IMR-90 (cell line): ENCODE measurements at places on chromosomes 12 and 14. TPM values are rescaled to one million over a fixed set of nuclear protein-coding genes. Genes with fewer than 3 reads are reported as not detected.

- peak; percentile 32 for DNase-seq
These were observed 96.5 kb downstream of the FOXN3 start for GRCh38 chr14:89320381-89321000.

DNA sequence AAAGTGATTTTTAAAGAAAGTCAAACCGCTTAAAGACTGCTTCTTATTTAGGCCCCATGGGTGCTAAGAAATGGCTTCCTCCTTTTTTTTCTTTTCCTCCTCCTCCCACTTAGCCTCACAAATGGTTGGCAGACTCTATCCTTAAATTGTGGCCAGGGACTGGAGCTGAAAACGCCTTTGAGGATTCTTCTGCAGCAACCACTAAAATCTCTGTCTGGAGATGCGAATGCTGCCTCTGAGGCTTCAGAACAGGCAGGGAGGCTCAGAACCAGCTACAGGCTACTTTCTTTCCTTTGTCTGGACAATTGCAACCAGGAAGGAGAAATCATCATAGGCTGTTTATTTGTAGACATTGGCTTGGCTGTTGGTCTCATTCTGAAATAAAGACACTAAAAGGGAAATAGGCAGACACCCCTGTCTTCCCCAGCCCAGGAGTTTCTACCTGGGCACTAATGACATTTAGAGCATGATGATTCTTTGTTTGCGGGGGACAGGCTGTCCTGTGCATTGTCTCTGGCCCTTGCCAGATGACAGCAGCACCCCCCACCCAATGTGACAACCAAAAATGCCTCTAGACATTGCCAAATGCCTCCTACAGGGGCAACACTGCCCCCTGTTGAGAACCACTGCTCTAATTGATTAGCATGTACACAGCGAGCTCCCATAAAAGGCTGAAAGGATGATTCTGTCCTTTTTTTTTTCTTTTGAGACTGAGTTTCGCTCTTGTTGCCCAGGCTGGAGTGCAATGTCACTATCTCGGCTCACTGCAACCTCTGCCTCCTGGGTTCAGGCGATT lies 50.3 kb downstream of the MAP1LC3B2 start:
- no peak for DNase-seq

DNA sequence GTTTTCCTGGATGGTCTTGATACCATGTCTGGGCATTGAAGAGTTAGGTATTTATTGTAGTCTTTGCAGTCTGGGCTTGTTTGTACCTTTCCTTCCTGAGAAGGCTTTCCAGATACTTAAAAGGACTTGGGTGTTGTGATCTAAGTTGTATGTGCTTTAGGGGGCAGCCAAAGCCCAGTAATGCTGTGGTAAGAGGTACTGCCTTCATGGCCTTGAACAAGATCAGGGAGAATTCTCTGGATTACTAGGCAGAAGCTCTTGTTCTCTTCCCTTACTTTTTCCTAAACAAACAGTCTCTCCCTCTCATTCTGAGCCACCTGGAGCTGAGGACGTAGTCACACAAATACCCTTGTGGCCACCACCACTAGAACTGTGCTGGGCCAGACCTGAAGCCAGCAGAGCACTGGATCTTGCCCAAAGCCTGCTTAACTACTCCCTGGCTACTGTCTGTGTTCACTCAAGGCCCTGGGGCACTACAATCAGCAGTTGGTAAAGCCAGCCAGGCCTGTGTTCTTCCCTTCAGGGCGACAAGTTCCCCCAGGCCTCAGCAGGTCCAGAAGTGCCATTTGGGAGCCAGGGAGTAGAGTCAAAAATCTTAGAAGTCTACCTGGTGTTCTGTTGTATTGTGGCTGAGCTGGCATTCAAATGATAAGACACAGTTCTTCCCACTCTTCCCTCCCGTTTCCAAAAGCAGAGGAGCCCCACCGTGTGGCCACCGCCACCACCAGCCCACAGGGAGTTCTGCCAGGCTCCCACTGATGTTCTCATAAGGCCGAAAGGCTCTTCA lies 11.4 kb downstream of the PRORP start:
- no peak for DNase-seq

Gene SLC39A5
- polyA plus RNA-seq, result not detected in 2 replicates

Gene TRPV4
- 6.1 and 6.6 TPM in 2 replicates for polyA plus RNA-seq

Gene STAT2
- 63.9 and 99.3 TPM in 2 replicates for polyA plus RNA-seq

DNA sequence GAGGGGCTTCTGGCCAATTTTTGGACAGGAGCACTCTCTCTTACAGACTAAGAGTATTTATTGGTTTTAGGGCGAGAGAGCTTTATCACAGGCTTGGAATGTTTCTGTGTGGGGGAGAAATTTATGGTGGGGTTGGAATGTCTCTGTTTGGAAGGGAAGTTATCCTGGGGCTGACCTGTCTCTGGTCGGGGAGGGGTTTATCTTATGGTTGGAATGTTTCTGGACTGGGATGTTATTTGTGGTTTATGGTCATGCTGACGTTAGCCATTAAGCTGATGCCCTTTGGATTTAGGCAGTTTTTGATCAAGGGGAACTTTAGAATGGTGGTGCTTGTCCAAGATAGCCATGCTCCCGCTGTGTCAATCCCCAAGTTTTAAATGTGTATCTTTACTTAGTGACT lies 614.8 kb downstream of the DIO2 start:
- DNase-seq, result peak; percentile 88

- DNase-seq, result peak; percentile 31
These were observed 7.6 kb upstream of the STAT6 start for GRCh38 chr12:57118711-57119271.

- DNase-seq, result no peak
These were observed 2.1 kb upstream of the ATXN7L3B start for GRCh38 chr12:74535536-74535935.

- no peak for DNase-seq
These were observed 25.0 kb downstream of the RAB35 start for GRCh38 chr12:120091371-120092090.

DNA sequence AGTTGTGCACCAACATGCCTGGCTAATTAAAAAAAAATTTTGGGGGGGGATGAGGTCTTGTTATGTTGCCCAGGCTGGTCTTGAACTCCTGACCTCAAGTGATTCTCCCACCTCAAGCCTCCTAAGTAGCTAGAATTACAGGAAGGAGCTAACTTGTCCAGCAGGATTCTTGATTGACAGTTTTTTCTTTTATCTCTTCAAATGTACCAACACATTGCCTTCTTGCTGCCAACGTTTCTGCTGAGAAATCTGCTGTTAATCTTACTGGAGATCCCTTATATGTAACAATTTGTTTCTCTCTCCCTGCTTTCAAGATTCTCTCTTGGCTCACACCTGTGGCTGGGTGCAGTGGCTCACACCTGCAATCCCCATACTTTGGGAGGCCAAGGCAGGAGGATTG lies 22.4 kb upstream of the MARK3 start:
- DNase-seq, result no peak

Gene ACADS
- polyA plus RNA-seq, result 5.5 and 6.5 TPM in 2 replicates
